Vagina (tissue), 2 donors: ENCODE measurements at places on chromosomes 5 and 9.

GRCh38 chr9:86585422-86586143 lies 231.4 kb upstream of the TUT7 start:
- DNase-seq: no peak

- no peak for DNase-seq
Measured at GRCh38 chr9:118674942-118675341, 694.3 kb downstream of the BRINP1 start.

- DNase-seq: no peak
Measured at GRCh38 chr5:121981254-121981653, 19.5 kb downstream of the SRFBP1 start.

DNA sequence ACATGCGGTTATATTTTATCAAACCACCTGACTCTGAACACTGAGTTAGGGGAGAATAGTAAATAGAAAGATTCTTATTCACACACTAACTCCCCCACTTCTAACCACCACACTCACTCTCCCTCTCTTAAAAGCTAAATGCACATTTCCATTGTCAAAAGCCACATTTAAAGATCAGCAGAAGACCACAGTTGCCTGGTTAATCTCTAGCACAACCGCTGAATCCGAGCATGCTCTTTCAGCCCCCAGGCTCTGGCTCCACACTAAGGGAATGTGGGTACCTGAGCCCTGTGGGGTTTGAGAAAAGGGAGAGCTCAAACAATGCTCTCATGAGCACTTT lies 35.7 kb downstream of the PFDN1 start:
- DNase-seq: no peak

- DNase-seq: no peak
Measured at GRCh38 chr9:8670751-8671150, 871.2 kb upstream of the DMAC1 start.

DNA sequence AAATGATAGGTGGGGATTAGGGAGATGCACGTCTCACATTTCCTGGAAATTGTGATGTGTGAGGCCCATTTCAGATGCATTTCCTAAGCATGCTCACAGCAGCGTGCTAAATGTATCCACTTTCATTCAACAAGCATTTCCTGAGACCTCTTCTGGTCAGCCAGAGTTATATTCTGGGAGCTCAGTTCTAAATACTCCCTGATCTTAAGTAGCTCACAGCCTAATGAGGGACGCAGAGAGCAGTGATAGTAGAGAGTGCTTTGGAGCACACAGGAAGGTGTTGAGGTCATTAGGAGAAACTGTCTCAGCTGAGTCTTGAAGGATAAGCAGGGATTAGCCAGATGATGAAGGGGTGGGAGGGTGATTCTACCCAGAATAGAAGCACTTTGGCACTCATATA lies 46.2 kb upstream of the FSD1L start:
- no peak for DNase-seq

GRCh38 chr5:72244862-72245371 lies 75.1 kb downstream of the MRPS27 start:
- DNase-seq: no peak

DNA sequence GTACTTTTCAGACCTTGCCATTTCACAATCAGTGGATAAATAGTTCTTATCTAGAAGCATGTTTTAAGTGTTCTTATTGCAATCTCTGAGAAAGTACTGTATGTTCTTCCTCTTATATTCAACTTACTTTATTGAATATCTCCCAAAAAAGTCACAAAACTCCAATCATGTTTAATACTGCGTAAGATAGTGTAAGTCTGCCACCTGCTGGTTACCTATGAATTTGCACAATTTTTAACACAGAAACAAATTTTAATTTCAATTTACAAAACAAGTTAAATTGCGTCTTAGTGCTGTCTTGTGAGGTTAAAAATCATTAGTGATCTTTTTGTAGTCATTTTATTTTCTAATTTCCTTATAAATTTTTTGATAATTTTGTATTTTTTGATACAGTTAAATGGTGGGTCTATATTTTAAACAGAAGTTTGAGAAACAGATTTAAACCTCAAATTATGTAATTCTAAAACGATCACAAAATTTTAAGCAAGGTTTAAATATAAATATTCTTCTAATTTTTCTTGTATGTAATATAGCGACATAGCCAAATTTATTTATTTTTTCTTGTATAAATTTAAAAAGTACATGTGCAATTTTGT lies 115.8 kb downstream of the EMB start:
- no peak for DNase-seq

DNA sequence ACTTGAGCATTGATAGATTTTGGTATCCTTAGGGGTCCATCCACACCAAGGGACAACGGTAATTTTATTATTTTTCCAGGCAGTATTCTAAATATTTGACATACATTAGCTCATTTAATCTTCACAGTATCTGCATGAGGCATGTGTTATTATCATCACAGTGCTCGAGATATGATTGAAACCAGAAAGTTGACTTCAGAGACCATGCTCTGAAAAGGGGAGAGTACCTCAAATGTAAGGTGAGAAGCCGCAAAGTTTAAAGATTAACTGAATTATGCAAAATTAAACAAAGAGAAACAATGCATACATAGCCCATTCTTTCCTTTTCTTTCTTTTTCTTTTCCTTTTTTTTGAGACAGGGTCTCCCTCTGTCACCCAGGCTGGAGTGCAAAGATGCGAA lies 104.1 kb downstream of the SLC25A46 start:
- no peak for DNase-seq

DNA sequence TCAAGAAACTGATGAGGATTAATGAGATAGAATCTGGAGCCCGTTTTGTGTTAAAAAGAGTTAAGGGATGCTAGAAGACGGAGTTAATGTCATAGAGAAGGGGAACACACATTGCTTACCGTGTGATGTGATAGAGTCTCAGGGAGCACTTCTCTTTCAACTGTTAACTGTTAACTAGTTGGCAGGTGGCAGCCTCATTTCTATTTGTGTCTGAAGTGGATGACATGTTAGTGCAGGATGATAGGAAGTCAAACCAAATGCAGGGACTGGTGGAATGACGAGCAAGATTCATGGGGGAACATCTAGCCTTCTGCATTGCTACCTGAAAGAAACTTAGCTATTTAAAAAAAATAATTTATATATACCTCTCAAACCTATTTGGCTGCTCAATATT lies 222.7 kb downstream of the MAST4 start:
- no peak for DNase-seq

- DNase-seq: no peak
Measured at GRCh38 chr5:161155451-161155850, 303.4 kb upstream of the ATP10B start.

DNA sequence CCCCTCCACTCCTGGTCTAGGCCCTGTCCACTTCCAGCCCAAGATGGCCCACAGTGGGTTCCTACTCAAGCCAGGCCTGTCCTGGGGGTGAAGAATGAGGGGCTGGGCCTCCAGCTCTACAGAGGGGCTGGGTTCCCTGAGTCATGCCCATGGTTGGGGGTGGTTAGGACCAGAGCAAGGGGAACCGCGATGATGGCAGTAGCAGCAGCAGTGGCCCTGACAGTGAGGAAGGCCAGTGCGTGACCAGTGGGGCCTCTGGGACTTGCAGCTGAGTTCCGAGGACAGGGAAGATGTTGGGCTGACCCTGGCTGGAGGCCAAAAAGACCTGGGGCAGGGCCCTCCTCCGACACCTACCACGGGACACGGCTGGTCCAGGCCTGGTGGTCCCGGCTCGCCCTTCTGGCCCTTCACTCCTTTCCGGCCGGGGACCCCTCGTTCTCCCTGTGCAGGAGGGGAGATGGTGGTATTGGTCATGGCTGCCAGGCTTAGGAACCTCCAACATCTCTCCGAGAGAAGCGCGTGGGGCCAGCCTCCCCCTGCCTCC lies 9.2 kb upstream of the PHYKPL start:
- no peak for DNase-seq

- DNase-seq: no peak
Measured at GRCh38 chr9:137330689-137331088, 28.6 kb upstream of the NRARP start.
